DMS 273 treated with DMSO at 0.1 percent for 48 hours (cell line): ENCODE measurements at places on chromosomes 7 and 10.

DNA sequence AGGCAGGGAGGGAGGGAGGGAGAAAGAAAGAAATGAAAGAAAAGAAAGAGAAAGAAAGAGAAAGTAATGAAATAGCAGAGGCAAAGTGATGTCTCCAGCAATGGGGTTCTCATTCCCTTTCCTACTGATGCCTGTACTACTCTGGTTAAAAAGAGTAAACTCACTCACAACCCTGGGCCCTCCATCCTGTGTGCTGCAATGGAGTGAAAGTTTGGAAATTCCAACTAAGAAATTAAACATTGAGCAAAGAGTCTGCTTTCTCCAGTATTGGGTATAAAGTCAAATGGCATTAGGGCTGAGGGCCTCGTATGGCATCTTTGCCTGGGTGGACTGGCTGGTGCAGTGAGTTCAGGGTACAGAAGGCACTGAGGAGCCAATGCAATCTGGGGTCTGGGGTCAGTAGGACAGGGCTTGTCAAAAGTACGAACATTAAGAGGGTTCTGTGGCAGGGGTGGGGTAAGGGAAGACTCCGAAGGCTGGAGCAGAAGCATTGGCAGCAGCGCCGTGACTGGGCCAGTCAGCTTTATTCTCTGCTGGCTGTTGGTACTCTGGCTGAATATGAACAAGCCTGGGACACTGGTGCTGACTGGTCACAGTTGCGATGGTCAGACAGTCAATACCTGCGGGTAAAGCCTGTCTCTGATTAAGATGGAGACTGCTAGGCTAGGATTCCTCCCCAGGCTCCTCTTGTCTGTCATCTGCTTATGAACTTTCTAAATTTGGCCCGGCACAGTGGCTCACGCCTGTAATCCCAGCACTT, 24.1 kb upstream of the TNS3 start:
- no peak for DNase-seq

- no peak for DNase-seq
These were observed 226.5 kb downstream of the FANK1 start for GRCh38 chr10:126122881-126123280.

- no peak for DNase-seq
These were observed 60.9 kb downstream of the COBL start for GRCh38 chr7:51255536-51256208.

DNA sequence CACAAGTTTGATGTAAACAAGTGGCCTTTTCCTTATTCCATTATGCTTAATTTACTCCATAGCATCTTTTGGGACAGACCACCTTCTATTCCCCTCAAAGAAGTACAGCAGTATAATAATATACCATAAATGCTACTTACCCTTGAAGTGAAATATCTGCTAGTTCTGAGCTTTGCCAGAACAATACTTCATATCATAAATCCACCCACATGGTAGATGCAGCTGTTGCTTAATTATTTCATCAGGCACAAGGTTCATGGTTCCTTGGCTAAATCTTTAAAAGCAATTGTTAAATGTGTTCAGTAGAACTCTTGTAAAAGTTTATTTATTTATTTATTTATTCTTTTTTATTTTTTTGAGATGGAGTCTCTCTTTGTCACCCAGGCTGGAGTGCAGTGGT, 32.9 kb downstream of the CSTF2T start:
- no peak for DNase-seq

DNA sequence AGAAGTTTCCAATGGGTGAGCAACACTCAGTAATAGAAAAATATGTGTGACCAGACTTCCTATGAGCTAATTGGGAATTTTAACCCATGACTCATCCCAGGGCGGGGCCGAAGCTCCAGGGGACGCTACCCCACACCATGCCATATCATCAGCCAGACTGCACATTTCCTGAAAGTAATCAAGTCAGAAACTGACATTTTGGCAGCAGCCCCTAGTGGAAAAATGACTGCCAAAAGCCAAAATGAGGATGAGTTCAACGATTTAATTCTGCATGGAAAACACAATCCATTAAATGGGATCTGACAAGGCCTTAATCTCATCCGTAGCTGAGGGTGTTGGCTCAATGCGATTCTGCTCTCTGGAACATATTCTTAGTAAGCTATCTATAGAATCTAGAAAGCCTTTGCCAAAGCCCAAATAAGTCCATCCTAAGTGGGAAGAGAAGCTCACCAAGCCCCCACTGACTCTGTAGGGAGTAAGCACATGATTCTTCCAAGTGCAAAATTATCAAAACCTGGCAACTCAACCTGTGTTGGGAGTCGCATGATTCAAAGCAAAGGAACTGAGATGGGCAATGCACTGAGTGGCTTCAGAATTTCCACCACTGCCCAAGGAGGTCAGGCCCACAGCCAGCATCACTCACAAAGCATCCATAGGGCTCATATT, 93.1 kb upstream of the PDE1C start:
- peak; percentile 86 for DNase-seq
